Urothelium cell line (cell line): ENCODE measurements at places on chromosomes 6 and 20.
A peak's percentile ranks its signal among the peaks of the same experiment; 100 is the strongest.

DNA sequence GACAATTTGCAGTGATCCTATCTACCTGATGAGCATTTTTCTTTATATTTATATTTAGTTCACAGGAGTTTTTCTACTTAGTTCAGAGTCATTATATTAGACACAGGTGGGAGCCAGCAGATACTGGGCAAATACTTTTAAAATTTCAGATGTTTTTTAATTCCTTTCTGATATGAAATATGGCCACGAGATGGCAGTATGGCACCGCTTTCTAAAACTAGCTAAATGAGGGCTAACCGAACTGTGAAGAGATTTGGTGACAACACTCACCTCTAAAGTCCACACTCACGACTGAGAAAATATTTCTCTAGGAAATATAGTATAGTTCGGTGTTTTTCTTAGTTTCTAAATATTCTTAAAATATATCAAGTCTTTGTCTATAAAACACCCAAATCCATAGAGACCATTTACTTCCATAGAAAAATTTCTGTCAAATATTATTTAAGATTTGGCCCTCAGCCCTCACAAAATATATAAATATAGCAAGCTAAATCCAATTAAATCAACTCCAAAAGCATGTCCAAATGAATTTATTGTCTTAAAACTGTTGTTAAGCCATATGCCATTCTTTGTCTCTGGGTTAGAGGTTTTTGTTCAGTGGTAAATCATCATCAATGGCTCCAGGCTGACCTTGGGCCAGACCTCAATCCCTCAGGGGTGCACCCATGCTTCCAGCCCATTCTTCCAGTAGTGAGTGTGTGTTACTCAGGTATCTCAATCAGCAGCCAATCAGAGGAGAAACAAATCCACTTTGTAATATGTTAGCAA is 63.6 kb downstream of the HUS1B start:
- peak; percentile 41 for DNase-seq

- DNase-seq: peak; percentile 78
Observed at GRCh38 chr6:35024551-35025054, 116.5 kb downstream of the TCP11 start.

DNA sequence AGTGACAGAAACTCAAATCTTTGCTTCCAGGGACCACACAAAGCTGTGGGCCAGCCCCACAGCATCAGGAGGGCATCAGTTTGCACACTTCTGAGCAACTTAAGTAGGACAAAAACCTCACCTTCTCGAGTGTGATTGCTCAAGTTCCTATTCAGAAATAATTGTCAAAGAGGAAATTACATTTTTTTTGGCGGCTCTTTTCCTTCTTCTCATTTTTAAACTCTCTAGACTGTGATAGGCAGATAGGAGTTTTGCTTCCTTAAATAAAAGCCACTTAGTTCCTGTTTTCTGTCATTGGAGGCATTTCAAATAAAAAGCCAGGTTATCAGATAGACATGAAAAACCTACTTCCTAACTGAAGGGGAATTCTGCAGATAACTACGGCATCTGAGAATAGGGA is 11.2 kb upstream of the TAGAP start:
- DNase-seq: no peak

- no peak for DNase-seq
Observed at GRCh38 chr6:110044622-110045021, 66.5 kb downstream of the GPR6 start.

DNA sequence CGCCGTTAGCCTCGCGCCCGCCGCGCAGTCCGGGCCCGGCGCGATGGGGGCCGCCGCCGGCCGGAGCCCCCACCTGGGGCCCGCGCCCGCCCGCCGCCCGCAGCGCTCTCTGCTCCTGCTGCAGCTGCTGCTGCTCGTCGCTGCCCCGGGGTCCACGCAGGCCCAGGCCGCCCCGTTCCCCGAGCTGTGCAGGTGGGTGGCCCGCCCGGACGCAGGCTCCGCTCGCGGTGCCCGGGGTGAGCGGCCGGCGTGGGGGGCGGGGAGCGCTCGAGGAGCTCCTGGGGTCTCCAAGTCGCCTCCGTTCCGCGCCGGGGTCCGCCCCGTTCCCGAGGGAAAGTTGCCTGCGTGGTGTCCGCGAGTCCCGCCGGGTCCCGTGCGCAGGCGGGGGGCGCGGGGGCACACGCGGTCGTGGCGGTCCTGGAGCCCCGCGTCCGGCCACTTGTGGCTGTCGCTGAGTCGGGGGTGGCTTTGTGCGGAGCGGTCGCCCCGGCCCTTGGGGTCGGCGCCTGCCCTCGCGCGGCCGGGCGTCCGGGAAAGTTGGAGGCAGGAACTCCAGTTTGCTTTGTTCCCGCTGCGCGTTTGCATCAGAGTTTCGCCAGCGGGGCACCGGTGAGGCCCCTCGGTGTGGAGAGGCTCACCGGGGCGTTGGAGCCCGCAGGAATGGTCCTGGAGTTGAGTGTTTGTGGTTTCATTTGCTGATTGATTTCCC is 476 bp downstream of the IGF2R start:
- DNase-seq: peak; percentile 31

GRCh38 chr6:112886415-112886814 is 539.3 kb downstream of the RFPL4B start:
- no peak for DNase-seq

DNA sequence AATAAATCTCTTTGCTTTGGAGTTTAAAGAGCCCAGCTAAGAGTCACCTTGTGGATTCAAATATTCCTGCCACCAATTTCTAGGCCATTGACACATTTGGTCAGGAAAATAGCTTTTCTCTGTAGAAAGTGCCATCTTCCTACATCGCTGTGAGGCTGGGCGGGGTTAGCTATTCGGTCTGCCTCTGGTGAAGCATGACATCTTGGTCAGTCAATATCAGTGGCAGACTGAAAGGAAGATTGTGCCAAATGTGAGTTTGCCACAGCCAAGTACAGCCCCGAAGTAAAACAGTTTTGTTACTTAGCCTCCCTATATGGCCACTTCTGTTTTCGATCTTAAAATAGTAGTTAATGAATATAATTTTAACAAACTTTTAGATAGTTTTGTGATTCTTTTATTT is 65.5 kb upstream of the FABP7 start:
- DNase-seq: no peak

- DNase-seq: no peak
Observed at GRCh38 chr6:29759457-29759856, 36.2 kb downstream of the HLA-F start.

GRCh38 chr6:98280492-98280891 is 553.9 kb upstream of the POU3F2 start:
- no peak for DNase-seq

- DNase-seq: no peak
Observed at GRCh38 chr20:3606021-3606420, 57.2 kb downstream of the GFRA4 start.
